ENCODE measurements at places on chromosomes 4 and X.

DNA sequence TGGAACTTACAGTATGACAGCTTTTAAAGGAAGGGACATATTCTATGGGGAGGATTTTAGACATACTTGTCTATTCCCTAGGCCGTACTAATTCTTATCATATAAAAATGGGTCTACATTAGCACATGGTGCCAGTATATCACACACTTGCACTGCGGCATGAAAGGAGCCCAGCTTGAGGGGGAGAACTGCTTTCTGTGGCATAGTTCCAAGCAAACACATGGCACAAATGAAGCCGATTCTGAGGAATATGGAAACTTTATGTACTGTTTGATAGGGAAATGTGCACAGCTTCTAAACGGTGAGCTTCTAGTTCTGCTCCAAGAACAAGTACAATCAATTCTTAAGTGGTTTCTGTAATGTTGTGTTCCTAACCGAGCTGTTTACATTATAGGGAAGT, 675.6 kb upstream of the FTHL17 start:
- DNase-seq: no peak

DNA sequence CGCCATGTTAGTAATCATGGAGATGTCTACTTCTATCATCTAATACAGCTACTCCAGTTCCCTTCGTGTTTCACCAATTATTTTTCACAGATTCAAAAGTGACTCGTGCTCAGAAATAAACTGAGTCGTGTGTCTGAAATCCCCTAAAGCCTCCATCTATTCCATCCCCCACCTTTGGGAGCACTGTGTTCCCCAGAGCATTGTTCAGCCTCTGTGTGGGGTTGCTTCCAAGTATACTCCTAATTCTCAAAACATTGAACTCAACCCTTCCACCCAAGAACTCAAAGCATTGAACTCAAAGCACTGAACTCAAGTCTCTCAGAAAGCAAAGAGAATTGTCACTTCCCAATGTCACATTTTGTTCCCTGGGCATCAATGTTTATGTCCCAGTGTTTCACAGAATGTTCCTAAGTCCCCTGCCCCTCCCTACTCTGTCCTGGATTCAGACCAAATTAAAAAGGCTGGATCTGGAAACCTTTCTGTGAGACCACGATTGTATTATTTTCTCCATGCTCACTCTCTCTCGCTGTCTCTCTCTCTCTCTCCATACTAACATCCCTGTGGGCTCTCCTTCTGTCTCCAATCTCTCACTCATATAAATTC, 138.5 kb upstream of the QRFPR start:
- no peak for DNase-seq

- no peak for DNase-seq
Measured at GRCh38 chr4:162804351-162804924, 362.3 kb downstream of the NAF1 start.

DNA sequence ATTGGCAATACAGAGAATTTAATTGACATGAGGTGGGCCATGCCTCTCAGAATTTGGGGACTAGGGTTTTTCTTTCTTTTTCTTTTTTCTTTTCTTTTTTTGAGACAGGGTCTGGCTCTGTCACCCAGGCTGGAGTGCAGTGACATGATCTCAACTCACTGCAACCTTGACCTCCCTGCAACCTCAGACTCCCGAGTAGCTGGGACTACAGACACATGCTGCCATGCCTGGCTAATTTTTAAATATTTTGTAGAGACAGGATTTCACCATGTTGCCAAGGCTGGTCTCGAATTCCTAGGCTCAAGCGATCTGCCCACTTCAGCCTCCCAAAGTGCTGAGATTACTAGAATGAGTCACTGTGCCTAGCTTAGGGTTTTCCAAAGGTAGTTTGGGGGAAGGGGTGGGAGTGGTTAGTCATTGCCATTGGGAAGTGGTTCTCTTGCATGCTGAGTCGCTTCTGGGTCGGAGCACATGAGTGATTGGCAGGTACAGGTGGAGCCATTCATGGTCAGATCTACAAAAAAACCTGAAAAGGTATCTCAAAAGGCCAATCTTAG, 54.5 kb downstream of the MID2 start:
- no peak for DNase-seq

DNA sequence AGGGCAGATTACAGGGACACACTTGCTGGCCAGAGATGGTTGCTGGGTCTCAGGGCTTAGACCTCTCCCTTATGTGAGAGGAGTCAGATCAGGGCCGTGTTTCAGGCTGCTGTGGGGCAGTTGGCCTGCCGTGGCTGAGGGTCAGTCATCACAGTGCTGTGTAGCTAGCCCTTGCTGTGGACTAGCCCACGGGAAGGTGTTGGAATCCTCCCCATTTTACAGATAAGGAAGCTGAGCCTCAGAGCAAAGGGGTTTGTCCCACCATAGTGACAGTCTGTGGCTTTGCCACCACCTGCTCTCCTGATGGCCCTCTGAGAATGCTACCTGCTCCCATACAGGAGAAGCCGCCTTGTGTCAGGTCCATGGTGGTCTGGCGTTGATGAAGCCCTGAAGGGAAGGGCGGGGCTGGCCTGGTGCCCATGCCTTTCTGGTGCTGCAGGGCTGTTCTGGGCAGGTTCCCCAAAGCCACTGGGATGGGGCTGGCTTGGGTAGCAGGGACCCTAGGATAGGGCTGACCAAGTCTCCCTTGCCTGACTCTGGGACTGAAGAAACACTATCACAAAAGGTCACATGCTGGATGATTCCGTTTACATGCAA, 2.4 kb upstream of the FAM53A start:
- no peak for DNase-seq

GRCh38 chr4:110754716-110755115, 131.8 kb upstream of the PITX2 start:
- DNase-seq: peak; percentile 26
